ENCODE measurements at places on chromosomes 6 and 20.

- DNase-seq, result no peak
These were observed 107.0 kb upstream of the SMLR1 start for GRCh38 chr6:130720076-130720715.

DNA sequence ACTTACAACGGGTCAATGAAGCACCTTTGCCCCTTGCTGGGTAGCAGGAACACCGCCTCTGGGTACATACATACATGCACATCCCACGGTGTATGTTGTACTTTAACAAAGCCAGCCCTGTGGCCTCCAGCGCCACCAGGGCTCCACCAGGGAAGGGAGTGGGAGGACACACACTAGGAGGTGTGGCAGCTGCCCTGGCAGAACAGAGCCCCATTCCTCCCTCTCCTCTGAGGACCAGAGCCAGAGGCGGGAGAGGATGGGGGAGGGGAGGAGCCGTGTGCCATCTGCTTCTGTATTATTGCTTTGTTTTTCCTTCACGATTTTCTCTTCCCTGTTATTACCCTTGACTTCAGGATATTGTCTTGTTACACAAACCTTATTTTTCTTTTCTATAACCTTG, 105.8 kb upstream of the TRAF3IP2 start:
- peak; percentile 56 for DNase-seq

- DNase-seq, result no peak
These were observed 43.1 kb downstream of the POPDC3 start for GRCh38 chr6:105136431-105137350.

GRCh38 chr6:15948930-15949900, 179.7 kb upstream of the MYLIP start:
- no peak for DNase-seq

GRCh38 chr20:52665441-52665840, 306.7 kb upstream of the TSHZ2 start:
- DNase-seq, result no peak

DNA sequence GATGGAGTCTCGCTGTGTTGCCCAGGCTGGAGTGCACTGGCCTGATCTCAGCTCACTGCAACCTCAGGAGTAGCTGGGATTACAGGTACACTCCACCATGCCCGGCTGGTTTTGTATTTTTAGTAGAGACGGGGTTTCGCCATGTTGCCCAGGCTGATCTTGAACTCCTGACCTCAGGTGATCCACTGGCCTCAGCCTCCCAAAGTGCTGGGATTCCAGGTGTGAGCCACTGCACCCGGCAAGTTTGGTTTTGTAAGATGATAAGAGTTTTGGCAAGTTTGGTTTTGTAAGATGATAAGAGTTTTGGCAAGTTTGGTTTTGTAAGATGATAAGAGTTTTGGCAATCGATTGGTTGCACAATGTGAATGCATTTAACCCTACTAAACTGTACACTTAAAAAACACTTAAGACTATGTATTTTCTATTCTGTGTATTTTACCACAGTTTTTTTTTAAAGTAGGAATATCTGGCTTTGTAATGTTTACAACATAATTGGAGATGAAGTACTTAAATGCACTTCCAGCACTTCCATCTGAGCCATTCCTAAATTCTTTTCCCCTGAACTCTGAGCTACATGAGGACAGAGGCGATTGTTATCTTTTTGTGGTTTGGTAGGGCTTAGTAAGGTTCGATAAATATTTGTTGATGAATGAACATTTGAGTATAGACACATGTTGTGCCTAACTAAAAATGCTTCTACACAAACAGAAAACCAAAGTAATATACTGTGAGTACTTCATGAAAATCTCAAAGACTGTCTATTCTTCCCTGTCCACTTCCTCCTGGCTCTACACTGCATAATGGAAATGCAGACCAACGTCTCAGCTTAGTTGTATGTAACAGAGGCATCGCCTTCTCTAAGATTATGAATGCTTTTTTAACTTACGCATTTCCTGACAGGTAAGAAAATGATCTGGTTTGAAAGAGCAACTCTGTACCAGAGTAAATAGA, 18.8 kb downstream of the SAMHD1 start:
- DNase-seq, result no peak

GRCh38 chr20:34175079-34175478, 63.0 kb upstream of the EIF2S2 start:
- DNase-seq, result no peak

Data from ascending aorta (tissue), 2 donors.